Astrocyte of the spinal cord (primary cell): ENCODE measurements at places on chromosomes 5 and 9.

DNA sequence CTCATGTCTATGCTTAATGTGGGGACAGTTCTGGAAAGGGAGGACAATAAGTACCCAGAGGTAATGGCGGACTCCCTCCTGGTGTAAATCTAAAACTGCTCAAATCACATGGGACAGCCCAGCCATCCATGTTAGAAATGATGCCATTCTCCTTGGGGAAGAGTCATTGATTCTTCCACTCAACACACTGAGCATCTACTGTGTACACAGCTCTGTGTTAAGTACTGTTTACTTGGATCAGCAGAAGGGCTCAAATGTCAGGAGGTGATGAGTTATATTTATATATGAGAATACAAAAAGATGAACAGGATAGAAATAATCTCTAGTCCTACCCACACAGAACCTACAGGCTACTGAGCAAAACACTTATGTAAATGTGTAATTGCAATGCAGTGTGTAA lies 31.8 kb upstream of the NANS start:
- no peak for DNase-seq

DNA sequence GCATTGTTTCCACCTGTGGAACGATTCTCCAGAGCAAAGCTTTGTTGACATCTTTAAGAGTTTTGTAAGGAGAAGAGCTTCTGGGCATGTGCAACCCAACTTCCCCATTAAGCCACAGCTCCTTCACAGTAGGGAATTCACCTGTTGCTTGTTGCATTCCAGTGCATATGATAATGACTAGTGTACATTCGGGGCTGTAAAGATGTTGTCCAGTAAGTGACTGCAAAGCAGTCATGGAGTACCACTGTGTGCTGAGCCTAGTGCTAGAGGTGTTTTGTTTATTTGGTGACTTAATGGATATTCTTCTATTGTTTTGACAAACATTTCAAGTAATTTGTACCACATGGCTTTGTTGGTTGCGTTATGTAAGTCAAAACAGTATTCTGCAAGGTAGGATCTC lies 12.8 kb downstream of the UGCG start:
- DNase-seq: no peak

GRCh38 chr5:27458287-27458686 lies 419.9 kb upstream of the CDH9 start:
- no peak for DNase-seq

DNA sequence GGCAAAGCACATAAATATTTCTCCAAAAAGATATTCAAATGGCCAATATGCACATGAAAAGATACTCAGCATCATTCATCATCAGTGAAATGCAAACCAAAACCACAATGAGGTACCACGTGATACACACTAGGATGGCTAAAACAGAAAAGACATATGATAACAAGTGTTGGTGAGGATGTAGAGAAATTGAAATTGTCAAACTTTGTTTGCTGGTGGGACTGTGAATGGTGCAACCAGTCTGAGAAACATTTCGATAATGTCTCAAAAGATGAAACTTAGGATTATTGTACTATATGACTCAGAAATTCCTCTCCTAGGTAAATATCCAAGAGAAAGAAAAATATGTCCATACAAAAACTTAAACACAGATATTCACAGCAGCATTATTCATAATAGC lies 8.6 kb upstream of the LHFPL2 start:
- no peak for DNase-seq

DNA sequence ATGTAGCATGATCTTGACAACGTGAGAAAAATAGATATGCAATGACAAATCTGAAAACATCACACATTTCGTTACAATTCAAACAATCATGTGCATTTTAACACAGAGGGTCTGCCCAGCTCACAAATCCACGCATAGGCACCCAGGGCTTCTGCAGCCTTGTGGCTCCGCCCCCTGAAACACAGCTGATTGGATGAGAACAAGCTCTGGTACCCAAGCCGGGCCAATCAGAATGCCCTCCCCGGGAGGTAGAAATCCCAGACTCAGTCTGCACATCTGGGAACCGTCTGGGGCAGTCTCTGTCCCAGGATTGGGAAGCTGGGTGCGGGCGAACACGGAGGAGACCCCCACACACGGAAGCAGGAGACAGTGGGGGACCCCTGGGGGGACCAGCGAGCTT lies 137.5 kb downstream of the GAPVD1 start:
- no peak for DNase-seq
